Thoracic aorta (tissue), 2 donors: ENCODE measurements at places on chromosomes 16 and 17. TPM values are rescaled to one million over a fixed set of nuclear protein-coding genes. Genes with fewer than 3 reads are reported as not detected.

GRCh38 chr16:73217654-73218053 is 169.7 kb upstream of the ZFHX3 start:
- DNase-seq: no peak

GRCh38 chr16:48617104-48617705 is 7.2 kb upstream of the N4BP1 start:
- DNase-seq: no peak

DNA sequence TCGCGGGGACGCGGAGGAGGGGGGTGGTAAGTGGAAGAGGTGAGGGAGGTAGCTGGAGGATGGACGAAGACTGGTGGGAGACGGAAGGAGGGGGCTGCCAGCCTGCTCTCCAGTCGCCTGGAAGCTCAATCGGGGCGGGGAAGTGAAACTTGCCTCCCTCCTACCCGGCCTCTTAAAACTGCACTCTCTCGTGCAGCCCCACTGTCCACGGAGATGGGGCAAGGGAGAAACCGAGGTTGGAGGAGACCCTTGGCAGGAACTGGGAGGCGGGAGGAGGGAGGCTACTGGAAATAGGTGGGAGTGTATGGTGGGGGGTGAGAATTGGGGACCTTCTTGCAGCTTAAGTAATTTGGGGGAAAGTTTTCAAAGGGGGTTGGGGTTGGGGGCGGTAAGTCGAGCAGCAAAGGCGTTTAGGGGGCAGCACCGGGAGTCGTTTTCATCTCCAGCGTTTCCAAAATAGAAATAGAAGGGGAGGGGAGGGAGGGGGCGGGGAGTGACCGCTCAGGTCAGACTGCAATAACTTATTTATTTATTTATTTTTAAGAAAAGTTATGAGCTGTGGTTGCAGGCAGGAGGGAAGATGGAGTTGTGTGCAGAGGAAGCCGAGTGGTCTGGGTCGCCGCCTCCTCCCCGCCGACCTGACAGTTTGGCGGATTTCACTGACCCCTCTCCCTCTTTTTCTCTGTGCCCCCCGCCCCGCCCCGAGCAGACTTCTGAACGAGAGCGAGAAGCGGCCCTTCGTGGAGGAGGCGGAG is 1.4 kb downstream of the SOX9 start:
- DNase-seq: no peak

DNA sequence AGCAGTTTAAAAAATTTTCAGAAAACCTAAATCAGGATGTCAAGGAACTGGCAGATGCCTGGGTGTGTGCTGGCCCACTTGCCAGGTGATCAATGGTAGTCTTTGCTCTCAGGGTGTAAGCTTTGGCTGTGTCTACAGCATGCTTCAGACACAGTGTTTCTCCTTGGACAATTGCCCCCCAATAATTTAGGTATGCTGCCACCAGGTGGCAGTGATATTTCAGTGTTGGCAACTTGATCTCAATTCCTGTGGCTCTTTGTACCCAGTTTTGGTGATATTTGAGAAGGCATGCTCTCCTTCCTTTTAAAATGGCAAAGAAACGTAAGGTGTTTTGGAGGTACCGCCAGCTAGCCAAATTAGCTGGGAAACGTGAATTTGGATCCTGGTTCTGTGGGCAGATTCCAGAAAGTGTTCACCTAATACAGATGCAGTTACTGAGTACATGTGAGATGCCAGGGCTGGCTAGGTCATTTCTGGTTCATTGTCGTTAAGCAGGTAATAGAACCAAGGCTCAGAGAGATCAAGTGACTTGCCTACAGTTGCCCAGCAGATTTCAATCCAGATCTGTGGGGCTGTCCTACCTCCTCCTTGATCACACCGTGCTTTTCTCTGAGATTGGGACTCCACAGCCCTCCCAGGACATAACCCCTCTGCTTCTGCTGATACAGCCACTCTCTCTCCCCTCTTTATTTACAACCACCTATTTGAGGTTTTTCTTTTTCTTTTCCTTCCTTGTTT is 155.6 kb upstream of the PLCG2 start:
- DNase-seq: no peak

- DNase-seq: no peak
Observed at GRCh38 chr16:15493466-15494180, 59.2 kb downstream of the BMERB1 start.

- no peak for DNase-seq
Observed at GRCh38 chr17:46046957-46047356, 47.9 kb downstream of the STH start.

- DNase-seq: no peak
Observed at GRCh38 chr17:34110315-34110714, 144.8 kb upstream of the CCL2 start.

- DNase-seq: no peak
Observed at GRCh38 chr17:76446449-76447231, 6.3 kb downstream of the UBE2O start.

- DNase-seq: no peak
Observed at GRCh38 chr16:19017179-19017578, 33.4 kb downstream of the TMC7 start.

GRCh38 chr17:57585341-57586195 is 159.5 kb downstream of the CCDC182 start:
- no peak for DNase-seq

DNA sequence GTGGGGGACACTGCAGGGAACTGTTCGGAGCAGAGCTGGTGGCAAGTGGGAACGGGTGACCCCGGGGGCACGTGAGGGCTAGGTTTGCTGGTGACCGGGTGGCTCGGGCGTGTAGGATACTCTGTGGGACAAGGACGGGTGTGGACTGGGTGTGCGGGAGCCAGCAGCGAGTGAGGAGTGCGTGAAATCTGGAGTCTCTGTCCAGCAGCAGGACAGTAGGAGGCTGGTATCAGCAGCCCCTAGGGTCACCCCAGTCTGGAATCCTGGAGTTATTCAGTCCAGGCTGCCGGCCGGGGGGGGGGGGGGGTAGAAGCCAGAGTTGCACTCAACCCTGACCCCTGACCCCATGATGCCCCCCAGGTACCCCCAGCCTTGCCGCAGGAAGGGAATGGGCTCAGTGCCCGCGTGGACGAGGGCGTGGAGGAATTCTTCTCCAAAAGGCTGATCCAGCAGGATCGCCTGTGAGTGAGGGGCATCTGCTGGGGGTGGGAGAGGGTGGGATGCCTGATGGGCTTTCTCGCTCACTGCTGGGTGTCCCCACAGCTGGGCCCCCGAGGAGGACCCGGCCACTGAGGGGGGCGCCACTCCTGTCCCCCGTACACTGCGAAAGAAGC is 6.2 kb downstream of the ACD start:
- no peak for DNase-seq

- no peak for DNase-seq
Observed at GRCh38 chr16:7650431-7650830, 317.8 kb downstream of the RBFOX1 start.

- DNase-seq: no peak
Observed at GRCh38 chr17:70041061-70041460, 34.0 kb upstream of the KCNJ16 start.

GRCh38 chr17:7705269-7706255 is 560 bp downstream of the EFNB3 start:
- DNase-seq: no peak

DNA sequence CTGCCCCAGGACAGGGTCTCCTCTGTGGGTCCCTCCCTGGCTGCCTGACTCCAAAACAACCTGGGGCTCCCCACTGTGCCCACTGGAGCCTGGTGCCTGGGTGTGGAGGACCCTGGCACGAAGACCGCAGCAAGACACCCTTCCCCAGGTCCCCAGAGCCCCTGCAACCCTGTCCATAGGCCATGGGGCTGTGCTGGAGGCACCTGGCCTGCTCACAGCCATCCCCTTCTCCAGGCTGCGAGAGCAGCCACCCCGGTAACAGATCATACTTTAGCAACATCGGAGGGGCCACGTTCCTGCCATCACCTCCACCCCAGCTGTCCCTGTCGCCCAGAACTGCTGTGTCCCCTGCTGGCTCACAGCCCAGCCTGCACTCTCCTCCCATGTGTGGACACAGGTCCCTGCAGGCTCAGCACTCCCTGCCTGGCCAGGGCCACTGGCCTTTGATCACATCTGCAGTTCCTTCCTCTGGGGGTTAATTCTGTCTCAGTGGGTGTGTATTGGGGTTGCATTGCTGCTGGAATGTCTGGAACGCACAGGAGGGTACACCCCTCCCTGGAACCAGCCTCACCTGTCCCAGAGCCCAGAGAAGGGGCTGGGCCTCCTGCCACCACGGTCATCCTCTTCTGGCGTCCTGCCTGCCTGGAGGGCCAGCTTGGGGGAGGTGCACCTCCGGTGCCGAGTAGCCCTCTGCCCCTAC is 12.2 kb downstream of the PPL start:
- DNase-seq: no peak

GRCh38 chr17:83181991-83182619 is 102.7 kb downstream of the METRNL start:
- no peak for DNase-seq

DNA sequence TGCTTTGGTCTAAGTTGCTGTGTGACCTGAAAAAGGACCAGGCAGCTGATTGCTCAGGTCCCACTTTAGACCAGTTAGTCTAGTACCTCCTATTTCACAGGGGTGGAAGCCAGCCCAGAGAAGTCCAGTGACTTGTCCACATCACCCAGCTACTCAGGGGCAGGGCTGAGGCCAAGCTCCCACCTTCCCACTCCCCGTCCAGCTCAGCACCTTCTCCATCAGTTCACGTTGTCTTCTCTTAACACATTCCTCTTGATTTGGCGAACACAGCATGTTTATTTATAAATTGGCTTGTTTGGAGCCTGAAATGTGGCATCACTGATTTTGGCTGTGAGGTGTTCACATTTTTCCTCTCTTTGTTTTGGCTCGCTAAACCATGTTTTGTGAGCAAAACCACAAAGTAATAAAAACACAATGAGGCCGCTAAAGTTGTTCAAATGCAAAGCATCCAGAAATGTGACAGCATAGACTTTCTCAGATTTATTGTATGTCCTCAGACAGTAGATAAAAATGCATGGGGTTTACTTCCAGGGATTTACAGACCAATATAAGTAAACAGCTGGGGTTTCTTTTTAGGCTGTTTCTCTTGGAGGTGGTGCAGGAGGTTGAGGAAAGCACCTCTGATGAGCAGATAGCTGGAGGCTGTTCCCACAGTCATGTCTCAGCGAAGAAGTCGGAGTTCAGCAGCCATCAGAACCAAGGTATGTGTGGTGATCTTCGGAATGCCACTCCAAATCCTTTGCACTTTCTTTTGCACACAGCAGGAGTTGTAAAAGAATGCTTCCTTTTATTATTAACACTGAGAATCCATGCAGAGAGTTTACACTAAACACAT is 88.4 kb downstream of the PLXDC1 start:
- DNase-seq: no peak

- DNase-seq: no peak
Observed at GRCh38 chr17:69447726-69448125, 33.2 kb downstream of the MAP2K6 start.

DNA sequence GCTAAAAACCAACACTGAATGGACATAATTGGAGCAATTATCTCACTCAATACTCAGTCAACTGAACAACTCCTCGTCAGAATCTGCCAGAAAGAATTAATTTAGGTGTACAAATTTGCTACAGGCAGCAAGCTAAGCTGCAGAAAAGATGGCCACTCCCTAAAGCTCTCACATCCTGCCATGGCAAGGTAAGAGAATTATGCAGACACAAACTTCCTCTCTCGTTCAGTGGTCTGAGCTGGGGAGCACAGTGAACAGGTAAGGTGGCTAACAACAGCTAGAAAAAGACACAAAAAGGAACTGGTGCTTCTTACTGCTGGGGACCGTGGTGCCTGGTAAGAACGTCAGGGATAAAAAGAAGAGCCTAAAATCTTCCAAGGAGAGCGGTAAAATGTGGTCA is 74.9 kb upstream of the BCAR1 start:
- DNase-seq: no peak

DNA sequence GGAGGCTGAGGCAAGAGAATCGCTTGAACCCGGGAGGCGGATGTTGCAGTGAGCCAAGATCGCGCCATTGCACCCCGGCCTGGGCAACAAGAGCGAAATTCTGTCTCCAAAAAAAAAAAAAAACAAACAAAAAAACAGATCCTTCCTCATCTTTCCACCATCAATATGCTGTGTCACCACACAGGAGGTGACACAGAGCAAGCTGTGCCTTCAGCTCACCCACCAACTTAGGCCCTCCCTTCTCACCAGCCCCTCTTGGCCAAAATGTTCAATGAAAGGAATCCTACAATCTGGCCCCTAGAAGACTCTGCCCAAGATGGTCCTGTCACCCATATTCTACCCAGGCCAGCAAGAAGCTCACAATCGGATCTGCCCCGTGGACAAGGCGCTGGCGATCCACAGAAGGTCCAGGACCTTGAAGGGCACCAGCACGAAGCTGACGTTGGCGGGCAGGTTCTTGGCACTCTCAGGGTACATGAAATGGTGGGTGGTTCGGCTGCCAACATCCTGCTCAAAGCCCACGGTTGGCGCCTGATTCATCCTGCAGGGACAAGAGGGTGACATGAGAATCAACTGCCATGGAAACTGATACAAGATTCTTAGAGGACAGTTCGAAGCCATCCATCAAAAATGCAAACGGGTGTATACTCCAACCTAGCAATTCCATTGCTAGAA is 41.4 kb downstream of the DDX19A start:
- no peak for DNase-seq

DNA sequence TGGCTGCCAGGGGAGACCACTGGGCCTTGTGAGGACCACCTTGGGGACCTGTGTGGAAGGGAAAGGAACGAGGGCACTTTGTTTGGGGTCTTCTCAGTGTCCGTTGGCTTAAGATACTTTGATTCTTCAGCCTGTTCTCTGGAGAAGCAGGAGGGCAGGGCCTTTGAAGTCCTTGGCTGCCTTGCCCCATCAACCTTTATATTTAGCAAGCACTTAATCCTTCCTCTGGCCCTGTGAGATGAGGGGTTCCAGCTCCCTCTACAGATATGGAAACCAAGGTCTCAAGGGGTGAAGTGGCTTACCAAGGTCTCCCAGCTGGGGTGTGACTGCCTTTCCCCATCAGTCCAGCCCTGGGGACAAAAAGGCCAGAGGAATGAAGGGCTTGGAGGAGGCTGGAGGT is 28.5 kb downstream of the TTYH2 start:
- DNase-seq: no peak

DNA sequence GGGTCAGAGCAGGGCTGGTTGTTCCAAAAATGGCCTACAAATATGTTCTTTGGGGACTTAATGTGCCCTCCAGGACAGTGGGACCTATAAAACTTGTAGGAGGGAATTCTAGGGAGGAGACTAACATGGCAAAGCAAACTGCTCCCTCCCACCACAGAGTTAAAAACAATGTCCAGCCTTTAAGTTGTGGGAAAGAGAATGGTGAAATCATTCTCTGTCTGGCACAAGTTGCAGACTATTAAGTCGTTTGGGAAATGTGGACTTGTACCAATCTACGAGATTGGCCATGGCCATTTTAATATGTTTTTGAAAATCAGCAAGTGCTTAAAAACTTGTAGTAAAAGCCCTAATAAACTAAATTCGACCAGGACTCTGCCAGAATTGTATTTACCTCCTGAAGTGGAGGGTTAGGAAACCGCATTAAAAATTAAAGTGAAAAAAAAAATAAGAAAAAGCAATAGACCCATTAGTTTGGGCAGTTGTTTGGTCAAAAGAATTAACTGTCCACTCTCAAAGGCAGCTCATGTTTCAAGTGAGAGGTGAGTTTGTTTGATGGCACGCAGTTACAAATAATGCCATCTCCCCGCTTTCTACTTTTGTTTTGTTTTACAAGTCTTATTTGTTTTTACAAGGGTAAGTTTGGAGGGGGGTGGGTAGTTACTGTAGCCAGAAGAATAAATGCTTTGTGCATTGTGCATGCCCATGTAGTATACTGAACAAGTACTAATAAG is 32.4 kb downstream of the ANKFN1 start:
- no peak for DNase-seq

Gene PIMREG
- total RNA-seq: not detected

Gene TP53TG3
- total RNA-seq: not detected

Gene RAD51D
- 25.1 TPM for total RNA-seq

Gene COX4I1
- total RNA-seq: 220 TPM

Gene FADS6
- total RNA-seq: not detected

Gene SLC5A2
- 0.85 TPM for total RNA-seq

Gene KRT23
- 0.54 TPM for total RNA-seq

Gene CACNG4
- total RNA-seq: not detected
